ENCODE measurements at places on chromosomes 12 and 14. TPM values are rescaled to one million over a fixed set of nuclear protein-coding genes. Genes with fewer than 3 reads are reported as not detected.

The UBE3B gene
- polyA plus RNA-seq: 13.5 TPM

The TAS2R8 gene
- polyA plus RNA-seq: not detected

The CIPC gene
- polyA plus RNA-seq: 10.5 TPM

The ARG2 gene
- 27.8 TPM for polyA plus RNA-seq

The KERA gene
- polyA plus RNA-seq: 0.09 TPM

Measured in thymus (tissue), 14 donors.